T follicular helper cell (primary cell): ENCODE measurements at places on chromosomes 12 and 14.

DNA sequence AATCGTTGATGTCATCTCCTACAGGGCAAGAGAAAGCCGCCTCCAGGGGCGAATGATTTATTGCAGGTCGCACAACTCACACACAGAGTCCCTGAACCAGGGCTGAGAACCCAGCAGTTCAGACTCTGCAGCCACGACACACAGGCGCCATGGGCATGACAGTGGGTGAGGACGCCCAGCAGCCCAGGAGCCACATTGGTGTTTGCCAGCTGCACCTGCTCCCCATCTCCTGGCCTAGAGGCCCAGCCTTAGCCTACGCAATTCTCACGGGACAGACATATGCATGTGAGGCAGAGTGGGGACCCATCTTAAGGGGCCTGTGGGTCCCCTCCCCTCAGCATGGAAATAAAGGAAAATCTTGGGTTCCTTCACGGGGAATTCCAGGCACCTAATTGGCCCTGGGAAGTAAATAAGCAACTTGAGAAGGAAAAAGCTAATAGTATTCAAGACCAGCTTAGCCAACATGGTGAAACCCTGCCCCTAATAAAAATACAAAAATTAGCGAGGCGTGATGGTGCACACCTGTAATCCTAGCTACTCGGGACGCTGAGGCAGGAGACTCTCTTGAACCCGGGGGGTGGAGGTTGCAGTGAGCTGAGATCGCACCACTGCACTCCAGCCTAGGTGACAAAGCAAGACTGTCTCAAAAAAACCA, 69.3 kb downstream of the RIMBP2 start:
- DNase-seq = no peak

DNA sequence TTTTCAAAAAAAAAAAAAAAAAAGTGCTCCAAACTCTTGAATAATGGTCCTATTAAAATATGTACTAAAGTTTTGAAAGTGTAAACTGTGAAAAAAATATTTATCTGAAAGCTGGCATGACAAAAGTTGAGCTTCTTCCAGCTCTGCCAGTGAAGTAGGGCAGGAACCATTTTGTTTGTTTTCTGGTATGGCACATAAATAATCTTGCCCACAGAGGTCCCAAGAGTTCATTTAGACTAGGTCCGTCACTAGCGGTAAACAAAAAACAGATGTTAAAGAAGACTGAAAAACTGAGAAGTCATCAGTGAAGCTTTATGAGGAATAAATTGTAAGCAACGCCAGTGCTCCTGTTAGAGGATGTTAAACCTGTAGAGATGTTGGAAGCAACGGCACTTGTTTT, 7.0 kb downstream of the ERP27 start:
- no peak for DNase-seq

DNA sequence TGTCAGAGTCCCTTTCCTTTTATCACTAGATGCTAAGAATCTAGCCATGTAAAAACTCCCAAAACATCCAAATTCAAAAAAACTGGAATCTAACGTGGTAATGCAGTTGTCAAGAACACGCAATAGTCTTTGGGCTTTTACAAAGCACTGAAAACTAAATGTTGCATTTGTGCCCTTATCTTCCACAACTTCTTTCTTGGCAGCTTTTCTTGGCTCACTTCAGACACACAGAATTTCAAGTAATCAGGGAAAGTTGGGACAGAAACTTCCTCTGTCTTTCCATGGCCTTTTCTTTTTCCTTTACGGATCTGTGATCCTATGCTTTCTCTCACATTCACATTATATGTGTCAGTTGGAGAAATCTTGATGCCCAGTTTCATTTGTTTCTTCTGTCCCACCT, 136.0 kb downstream of the CRADD start:
- no peak for DNase-seq

DNA sequence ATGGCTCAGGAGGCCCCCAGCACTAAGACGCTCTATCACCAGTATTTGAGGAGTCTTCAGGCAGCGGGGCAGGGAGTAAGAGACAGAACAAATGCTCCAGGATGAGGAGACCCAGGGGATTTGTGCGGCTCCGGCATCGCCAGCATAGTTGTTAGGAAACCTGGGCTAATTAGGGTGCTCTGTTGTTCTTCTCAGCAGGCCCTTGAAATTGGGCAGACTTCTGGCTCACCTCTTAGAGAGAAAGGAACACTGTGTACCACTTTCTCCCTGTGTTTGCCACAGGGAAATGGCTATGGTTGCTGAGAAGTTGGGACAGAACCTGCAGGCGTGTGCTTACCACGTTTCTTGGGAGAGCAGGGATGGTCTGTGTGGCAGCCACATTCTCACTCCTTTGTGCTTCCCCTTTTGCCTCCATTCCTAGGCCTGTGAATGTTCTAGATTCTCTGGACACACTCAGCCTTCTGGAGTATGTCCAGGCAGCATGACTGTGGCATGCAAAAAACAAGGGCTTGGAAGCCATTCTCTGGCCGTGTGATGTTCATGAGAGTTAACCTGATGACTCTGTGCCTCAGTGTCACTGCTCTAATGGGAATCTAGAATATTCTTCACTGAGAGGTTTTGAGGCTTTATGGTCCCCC, 109.0 kb downstream of the CHST11 start:
- no peak for DNase-seq

DNA sequence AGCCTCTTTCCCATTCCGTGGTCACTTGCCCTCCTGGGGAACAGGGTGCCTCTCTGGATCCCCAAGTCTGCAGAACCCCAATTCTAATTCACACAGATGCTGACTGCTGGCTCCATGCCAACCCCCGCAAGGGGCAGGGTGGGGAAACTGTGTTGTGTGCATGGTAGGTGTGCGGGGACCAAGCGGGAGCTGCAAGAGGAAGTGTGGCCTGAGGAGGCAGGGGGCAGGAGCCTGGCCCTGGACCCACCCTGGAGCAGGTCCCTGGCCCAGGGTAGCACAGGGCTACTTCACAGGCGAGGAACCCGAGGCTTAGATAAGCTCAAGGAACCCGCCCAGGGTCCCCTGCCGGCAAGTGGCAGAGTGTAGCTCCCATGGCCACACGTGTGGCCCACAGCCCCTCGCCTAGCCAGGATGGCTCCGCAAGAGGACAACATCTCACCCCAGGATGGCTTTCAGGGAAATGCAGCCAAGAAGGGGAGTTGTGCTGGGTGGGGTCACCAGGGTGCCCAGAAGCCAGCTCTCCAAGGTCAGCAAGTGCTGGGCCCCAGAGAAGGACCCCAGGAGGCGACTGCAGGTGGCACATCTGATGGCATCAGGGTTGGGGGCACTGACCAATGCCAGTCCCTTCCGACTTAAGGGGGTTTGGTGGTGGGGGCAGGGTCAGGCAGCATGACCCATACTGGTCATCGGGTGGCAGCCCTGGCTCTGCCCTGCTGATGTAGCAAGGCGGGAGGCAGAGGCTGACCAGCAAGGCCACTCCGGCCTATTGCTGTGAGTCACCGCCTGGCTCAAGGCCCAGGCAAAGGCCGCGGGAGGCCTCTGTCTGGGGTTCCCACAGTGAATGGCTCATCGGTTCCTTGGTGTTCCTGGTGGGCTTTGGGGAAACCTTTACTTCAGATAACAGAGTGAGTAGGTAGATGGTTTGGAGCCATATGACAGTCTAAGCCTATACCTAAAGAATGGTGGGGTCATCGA, 37.3 kb upstream of the EML1 start:
- DNase-seq = no peak

DNA sequence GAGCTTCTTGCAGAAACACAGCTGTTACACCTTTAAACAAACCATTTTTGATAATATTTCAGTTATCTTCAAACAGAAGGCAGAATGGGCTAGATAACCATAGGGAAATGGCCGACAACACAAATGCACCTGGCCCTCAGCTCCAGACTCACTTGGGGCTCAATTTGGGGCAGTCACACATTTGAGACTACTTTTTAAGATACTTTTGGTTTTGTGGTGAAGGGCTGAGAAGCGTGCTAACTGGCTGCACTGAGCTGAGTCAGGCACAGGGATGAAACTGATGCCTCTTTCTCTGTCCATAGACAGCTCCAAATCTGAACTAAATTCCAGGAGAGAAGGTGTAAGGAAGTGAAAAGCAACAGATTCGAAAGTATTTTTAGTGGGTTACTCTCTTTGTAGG, 18.5 kb upstream of the GRIP1 start:
- DNase-seq = no peak

DNA sequence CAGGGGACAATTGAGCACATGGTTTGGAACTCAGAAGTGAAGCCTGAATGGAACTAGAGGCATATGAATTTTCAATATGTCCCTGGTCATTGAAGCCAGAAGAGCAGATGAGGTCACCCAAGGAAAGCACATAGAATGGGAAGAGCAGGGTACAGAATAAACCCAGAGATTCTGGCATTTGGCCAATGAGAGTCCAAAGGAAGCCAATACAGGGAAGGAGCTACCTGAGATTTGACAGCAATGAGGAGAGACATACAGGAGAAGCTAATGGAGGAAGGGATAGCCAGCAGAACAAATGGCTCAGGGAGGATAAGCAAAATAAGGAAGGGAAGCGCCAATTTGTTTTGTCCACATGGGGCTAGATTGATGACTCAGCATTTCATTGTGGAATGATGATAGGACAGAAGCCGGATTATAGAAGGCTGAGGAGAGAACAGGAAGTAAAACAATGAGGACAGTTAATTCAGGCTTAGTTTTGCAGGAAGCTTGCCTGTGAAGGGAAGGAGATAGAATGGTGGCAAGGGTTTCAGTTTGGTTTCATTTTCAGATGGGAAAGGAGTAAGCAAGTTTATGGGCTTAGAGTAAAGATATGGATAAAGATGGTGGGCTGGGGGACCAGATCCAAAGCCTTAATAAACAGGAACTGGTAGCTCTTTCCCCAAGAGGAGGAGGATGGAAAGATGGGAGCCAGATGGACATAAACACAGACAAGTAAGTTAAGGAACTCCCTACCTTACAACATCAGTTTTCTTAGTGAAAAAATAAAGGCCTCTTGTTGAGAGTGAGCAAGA, 3.2 kb upstream of the SPTSSA start:
- no peak for DNase-seq

- no peak for DNase-seq
These were observed 25.3 kb downstream of the LRIG3 start for GRCh38 chr12:58895053-58895452.

DNA sequence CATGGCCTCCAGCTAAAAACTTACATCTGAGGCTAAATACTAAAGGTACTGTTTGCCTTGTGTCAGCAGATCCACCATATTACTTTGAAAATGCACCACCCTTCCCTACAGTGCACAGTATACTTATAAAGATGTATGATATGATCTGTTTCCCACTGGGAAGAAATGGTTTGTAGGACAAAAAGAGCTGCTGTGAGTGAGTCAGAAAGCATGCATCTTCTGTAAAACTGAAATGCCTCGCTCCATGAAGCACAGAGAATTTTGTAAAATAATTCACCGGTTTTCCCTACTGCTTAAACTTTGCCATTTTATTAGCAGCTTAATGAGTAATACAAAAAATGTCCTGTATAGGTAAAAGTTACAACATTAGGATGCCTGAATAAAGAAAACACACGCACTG, 68.8 kb downstream of the MDGA2 start:
- no peak for DNase-seq

- DNase-seq = no peak
These were observed 45.8 kb upstream of the HMGA2 start for GRCh38 chr12:65778258-65779090.

DNA sequence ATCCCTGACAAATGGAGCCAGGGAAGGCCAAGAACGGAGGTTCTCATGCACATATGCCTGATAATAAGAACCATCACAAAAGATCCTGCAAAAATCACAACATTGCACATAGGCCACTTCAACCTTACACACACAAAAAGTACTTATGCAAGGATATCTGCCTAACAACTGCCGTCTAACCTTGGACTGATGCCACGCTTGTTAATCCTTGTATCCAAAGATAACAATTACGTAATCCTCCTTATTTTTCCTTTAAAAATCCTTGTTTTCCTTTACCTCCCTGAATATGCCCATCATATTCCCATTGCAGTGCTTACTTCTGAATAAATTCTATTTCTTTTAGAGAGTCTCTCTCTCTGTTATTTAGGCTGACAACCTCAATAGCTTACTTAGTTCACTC, 59.5 kb downstream of the TMEM116 start:
- no peak for DNase-seq

DNA sequence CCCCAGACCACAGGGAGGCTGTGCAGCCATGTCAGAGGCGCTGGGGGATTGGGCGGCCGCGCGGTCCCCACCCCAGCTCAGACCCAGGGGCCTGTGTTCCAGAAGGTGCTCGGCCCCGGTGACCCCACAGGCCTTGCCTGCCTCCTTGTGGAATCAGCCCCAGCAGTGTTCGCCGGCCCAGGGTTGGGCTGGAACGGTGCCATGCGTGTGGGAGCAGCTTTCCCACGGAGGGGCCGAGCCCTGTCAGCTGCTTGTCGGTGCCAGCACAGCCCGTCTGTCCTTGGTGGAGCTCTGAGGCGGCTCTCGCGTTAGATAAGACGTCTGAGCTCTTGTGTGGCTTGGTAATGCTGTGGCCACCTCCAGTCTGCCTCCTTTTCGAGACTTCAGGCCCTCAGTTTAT, 8.5 kb downstream of the ZFYVE21 start:
- no peak for DNase-seq
